ENCODE measurements at places on chromosomes 12 and 14.
A peak's percentile ranks its signal among the peaks of the same experiment; 100 is the strongest.

- no peak for DNase-seq
These were observed 64.5 kb downstream of the AMN start for GRCh38 chr14:102986810-102987579.

DNA sequence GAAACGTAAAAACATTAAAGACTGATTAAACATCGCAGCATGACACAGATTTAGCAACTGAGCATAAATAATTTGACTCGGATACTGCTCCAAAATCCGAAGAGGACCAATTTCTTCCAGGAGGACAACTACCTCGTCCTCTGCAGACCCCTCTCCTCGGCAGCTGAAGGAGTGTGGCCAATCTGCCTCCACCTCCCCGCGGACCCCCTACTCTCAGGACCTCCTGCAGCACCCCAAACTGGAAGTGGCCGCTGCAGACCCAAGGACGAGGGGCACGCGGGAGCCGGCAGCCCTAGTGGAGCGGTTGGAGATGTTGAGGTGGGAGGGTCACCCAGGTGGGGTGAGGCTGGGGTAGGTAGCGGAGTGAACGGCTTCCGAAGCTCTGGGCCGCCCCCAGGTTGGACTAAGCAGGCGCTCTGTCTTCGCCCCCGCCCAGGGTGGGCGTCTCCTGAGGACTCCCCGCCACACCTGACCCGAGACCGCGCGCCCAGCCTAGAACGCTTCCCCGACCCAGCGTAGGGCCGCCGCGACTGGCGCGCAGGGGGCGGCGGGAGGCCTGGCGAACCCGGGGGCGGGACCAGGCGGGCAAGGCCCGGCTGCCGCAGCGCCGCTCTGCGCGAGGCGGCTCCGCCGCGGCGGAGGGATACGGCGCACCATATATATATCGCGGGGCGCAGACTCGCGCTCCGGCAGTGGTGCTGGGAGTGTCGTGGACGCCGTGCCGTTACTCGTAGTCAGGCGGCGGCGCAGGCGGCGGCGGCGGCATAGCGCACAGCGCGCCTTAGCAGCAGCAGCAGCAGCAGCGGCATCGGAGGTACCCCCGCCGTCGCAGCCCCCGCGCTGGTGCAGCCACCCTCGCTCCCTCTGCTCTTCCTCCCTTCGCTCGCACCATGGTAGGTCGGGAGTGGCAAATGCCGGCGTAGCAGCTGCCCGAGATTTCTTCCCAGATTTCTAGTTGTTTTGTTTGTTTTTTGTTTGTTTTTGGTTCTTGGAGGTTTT is at the start of gene CALM1:
TSS of gene CALM1 (plus strand) at position 689 of the 999 bp plus-strand sequence. CDS start at position 891, 202 bp downstream.
- peak; percentile 86 for DNase-seq

GRCh38 chr12:89350630-89351488 is 1.4 kb downstream of the DUSP6 start:
- peak; percentile 19 for DNase-seq

- DNase-seq, result no peak
These were observed 27.7 kb downstream of the KRT18 start for GRCh38 chr12:52976574-52977071.

DNA sequence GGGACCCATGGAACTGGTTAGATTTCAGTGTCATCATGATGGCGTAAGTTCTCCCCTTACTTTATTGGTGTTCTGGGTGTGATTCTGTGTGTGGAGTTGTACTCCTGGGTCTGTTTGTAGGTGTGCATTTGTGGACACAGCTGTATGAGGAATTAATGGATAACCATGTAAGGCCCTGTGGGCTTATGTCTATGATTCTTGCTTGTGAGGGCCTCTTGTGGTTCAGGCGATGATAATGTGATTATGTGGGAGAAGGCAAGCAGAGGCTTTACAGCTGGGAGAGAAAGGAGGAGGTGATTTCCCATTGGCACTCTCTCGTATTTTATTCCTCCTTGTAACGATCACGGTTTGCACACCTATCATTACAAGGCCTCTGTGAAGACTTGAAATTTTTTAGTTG is 96.1 kb downstream of the SCN8A start:
- DNase-seq, result no peak

DNA sequence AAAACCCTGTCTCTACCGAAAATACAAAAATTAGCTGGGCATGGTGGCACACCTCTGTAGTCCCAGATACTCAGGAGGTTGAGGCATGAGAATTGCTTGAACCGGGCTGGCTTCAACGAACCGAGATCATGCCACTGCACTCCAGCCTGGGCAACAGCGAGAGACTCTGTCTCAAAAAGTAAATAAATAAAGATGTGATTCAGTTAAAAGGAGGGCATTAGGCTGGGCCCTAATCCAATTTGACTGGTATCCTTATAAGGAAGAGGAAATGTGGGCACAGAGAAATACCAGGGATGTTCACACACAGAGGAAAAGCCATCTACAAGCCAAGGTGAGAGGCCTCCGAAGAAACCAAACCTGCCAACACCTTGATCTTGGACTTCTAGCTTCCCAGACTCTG is 10.1 kb upstream of the DCAF4 start:
- DNase-seq, result no peak

- DNase-seq, result no peak
These were observed 19.9 kb upstream of the MLXIP start for GRCh38 chr12:122058549-122059149.

DNA sequence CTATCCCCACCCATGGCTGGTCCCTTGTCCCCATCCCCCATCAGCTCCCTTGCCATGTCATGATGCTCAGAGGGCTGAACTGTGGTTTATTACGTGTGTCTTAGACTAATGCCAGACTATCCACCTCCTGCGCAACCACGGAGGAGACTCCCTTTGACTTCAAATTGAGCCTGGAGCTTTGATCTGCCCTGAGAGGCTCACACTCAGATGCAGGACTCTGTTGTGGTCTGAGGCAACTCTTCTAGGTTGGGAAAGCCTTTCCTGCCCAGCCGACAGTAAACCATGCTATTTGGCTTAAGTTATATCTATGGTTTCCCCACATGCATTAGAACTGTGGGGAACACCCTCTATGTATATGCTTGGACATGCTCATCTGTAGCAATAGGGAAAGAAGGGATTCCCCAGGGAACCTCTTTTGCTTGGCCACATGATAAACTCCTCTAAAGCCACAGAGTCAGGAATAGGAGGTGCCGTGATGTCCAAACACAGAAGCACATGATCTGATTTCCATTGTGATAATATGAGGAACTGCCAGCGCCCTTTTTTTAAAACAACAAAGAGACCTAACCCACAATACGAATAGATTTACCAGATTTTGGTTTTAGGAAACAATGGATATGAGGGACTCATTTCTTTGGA is 11.1 kb upstream of the LGALS3 start:
- no peak for DNase-seq

DNA sequence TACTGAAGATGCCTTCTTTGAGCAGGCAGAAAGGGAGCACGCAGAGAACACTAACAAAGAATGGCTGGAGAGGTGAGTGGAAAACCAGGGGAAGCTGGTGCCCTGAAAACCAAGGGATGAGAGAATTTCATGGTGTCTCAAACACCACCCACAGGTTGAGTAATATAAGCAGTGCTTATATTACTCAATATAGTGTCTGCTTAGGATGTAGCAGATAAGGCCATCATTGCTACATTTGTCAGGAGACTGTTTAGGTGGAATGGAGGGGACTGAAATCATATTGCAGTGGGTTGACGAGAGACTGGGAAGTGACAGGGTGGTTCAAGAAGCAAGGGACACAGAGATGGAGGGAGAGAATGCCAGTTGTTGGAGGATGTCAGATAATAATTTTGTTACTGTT is 20.6 kb downstream of the PKP2 start:
- no peak for DNase-seq

DNA sequence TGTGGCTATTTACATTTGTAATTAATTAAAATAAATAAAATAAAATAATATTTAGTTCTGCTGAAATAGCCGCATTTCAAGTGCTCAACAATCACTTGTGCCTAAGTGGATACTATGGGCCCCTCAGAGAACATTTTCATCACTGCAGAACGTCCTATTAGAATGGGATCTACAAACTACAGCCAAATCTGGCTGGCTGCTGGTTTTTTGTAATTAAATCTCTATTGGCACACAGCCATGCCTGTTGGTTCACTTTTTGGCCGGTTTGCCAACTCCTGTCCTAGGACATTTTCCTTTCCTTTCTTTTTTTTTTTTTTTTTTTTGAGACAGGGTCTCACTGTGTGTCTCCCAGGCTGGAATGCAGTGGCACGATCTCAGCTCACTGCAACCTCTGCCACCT is 9.8 kb downstream of the CCDC63 start:
- DNase-seq, result no peak

GRCh38 chr14:69682621-69683263 is 71.3 kb downstream of the SUSD6 start:
- no peak for DNase-seq

- DNase-seq, result no peak
These were observed 356.5 kb upstream of the ATP2B1 start for GRCh38 chr12:90064852-90065801.

DNA sequence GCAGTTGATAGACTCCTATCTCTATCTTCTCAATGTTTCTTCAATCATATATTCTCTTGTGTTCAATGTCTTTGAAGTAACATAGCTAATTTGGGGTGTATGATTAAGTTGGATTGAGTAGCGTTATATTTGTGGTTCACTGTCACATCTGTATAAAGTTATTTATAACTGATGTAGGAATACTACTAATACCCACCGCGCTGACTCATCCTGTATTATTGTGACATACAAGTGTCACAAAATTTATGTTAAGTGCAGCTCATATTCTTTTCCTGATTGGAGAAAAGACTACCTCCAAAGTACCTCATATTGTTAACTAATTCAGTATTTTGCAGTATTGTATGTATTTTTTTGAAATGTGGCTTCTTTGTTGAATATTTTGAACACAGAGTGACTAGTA is 940.8 kb downstream of the SLC6A15 start:
- DNase-seq, result no peak

DNA sequence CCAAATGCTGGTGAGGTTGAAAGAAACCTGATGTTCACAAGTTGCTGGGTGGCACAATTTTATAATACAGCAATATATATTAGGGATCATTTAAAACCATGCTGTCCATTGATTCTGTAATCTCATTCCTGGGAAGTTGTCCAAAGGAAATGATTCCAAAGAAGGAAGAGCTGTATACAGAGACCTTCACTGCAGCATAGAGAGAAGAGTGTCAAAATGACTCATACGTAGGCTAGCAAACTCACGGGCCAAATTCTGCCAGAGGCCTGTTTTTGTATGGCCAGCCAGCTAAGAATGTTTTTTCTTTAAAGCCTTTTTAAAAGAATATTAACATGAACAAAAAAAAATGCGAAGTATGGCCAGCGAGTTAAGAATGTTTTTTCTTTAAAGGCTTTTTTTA is 69.2 kb upstream of the MED13L start:
- DNase-seq, result no peak

DNA sequence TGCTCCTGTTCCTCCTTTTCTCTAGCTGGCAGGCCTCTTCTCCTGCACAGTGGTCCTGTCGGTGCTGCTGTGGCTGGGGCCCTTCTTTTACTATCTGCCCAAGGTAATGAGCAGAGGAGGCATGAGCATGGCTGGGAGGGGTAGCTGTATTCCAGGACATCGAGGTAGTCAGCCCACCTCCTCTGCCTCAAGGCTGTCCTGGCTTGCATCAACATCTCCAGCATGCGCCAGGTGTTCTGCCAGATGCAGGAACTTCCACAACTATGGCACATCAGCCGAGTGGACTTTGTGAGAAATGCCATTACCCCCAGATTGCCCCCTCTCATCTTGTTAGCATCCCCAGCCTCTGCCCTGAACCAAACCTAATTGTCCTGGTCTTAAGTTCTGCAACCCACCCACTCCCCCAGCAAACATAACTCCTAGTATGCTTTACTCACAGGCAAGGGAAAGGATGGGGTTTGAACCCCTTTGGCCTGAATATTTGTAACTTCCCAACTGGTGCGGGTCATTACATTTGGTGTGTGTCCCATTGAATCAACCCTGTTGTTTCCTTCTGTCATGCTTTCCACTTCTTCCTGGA is 9.1 kb downstream of the B4GALNT1 start:
- DNase-seq, result no peak

DNA sequence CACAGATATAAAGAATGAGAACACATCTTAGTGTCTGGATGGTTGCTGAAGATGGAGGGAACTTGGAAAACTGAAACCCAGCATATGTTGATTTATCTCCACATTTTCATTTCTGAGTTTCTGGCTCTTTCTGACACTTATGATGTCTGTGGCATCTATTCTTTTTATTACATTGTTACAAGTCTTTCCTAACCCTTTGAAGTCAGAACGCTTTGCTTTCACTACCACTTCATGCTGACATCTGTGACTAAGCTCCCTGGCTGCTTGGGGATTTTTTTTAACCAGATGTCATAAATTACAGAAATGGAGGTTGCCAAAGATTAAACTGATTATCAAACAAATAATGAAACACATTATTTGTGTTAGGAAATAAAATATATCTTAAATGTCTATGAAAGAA is 188.7 kb downstream of the KITLG start:
- DNase-seq, result no peak

- DNase-seq, result no peak
These were observed 20.5 kb downstream of the IFNG start for GRCh38 chr12:68139001-68139400.

DNA sequence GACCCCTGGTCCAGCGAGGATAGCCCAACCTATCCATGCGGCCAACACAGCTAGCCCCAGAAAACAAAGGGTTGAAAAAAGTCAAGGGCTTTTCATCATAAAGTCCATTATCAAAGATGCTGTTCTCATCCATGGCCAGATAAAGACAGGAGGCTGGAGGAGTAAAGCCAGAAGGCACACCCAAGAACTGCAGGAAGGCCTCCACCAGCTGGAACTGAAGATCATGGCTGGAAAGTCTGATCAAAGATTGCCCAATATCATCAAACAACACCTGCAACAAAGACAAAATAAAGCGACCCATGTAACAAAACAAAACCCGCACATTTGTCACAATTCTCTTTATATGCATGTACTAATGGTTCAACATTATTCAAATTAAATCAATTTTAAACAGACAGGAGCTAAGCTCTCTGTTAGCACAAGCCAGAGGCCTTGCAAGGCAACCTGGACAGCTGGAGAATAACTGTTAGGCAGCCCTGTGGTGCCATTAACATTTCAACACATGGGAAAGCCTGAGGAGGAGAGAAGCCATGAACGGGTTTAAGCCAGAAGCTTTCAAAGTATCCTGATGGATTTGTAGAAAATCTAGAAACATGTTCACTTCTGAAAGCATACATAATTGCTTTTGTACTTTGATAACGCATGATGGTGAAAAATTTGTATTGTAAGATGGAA is 34.1 kb downstream of the PSMC1 start:
- no peak for DNase-seq

GRCh38 chr12:76457010-76457409 is 102.6 kb downstream of the OSBPL8 start:
- no peak for DNase-seq

GRCh38 chr14:22556021-22556989 is 32.7 kb downstream of the DAD1 start:
- peak; percentile 98 for DNase-seq

DNA sequence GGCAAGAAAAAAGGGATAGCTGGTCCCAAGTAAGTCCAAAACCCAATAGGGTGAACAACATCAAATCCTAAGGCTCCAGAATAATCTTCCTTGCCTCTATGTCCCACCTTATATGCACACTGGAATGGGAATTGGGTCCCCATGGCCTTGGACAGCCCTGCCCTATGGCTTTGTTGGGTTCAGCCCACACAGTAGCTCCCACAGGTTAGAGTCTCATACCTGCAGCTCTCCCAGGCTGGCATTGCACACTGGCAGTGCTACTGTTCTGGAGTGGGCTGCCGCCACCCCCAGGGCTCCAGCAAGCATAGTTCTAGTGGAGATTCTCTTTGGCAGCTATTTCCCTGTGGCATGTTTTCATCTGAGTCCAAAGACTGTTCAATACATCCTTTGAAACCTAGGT is 352.4 kb upstream of the CLEC14A start:
- no peak for DNase-seq

GRCh38 chr12:24555730-24556129 is 393.2 kb downstream of the BCAT1 start:
- DNase-seq, result no peak

All from NK-92 treated with Interleukin-12 subunit alpha and Interleukin-12 subunit beta, amount 100 ng/mL, for 24 hours (cell line).